ENCODE measurements at places on chromosomes 12 and 14.

DNA sequence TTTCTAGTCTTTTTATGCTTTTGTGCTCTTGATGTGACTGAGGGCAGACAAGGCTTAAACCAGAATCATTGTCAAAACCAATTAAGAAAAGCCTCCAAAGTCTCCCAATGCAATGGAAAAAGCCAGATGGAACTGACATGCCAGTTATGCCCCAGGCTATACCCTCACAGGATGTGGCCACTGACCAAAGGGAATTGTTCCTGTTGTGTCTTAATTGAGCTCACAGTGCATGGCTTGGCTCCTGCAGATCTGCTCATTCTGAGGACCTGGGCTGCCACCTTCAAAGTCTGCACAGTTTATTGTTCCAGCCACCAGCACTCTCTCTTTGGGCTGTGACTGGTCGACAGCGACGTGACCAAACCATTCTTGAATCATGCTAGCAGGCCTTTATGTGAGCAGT is 17.1 kb upstream of the BICD1 start:
- DNase-seq = peak; percentile 45

DNA sequence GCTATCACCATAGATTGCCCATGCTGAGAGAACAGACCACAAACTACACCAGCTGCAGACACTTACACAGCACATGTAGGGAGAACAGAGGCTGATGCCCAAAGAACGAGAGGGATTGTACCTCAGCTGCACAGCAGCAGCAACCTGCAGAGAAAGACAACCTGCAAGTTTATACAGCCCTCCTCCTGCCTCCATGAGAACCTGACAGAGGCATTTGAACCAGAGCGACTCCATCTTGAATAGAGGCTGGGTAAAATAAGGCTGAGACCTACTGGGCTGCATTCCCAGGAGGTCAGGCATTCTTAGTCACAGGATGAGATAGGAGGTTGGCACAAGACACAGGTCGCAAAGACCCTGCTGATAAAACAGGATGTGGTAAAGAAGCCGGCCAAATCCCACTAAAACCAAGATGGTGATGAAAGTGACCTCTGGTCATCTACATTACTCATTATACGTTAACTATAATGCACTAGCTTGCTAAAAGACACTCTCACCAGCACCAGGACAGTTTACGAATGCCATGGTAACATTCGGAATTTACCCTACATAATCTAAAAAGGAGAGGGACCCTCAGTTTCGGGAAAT is 262.4 kb upstream of the HMGA2 start:
- DNase-seq = peak; percentile 96

DNA sequence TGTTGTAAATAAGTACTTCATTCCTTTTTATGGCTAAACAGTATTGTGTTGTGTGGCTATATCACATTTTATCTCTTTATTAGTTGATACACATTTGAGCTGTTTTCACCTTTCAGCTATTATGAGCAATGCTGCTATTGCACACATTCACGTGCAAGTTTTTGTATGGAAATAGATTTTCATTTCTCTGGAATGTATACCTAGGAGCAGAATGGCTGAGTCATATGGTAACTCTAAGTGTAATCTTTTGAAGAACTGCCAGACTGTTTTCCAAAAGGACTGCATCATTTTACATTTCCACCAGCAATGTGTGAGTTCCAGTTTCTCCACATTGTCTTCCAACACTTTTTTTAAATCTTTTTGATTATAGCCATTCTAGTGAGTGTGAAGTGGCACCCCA is 134.0 kb downstream of the SRGAP1 start:
- peak; percentile 59 for DNase-seq

GRCh38 chr12:80777587-80777986 is 60.9 kb downstream of the MYF5 start:
- no peak for DNase-seq

- peak; percentile 82 for DNase-seq
Measured at GRCh38 chr14:73696466-73697400, 17.5 kb downstream of the PNMA1 start.

All from A172 (cell line).